Kasumi-1 (cell line): ENCODE measurements at places on chromosomes 7 and 10.
A peak's percentile ranks its signal among the peaks of the same experiment; 100 is the strongest.

GRCh38 chr7:47710201-47710935 is 128.5 kb upstream of the TNS3 start:
- no peak for DNase-seq

- DNase-seq, result no peak
Measured at GRCh38 chr10:13685885-13686284, 99.1 kb downstream of the PRPF18 start.

DNA sequence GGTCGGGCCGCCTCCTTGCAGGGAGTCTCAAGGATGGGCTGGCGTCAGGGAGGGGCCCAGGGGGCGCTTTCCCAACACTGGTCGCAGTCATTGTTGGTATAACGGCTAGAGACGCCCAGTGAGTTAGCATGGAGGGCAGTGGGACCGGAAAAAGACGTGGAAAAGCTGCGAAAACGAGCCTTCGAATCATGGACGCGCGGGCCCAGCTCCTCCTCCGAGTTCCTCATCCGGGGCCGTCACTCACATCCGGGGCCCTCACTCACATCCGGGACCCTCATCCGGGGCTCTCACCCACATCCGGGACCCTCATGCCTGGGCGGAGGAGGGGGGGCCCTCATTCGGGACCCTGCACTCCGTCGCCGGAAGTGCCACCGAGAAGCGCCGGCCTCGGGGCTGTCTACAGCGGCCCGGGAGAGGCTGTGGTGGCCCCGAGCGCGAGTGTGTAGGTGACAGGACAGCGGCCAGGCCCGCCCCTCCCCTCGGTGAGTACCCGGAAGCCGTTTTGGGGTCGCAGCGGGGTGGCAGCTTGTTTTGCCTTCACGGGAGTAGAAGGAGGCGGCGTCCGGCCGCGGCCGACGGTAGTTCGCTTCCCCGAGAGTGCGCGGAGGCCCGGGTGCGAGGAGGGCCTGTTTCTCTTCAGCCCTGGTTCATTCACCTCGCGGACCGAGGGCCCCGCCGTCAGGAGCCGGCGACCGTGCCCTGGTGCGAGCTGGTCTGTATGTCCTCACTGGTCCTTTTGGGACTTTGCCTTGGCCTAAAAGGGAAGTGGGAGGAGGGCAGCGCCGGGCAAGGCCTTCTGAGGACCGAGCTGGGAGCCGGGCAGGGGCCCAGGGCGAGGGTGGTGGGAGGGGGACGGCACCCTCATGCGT is at the start of gene ZNF655:
Gene ZNF655, plus strand, starts transcription at position 337 of the 869 bp plus-strand sequence. CDS start 1,918 bp downstream, outside the sequence.
- DNase-seq, result peak; percentile 85

- DNase-seq, result no peak
Measured at GRCh38 chr7:129792721-129793120, 160.0 kb downstream of the UBE2H start.

DNA sequence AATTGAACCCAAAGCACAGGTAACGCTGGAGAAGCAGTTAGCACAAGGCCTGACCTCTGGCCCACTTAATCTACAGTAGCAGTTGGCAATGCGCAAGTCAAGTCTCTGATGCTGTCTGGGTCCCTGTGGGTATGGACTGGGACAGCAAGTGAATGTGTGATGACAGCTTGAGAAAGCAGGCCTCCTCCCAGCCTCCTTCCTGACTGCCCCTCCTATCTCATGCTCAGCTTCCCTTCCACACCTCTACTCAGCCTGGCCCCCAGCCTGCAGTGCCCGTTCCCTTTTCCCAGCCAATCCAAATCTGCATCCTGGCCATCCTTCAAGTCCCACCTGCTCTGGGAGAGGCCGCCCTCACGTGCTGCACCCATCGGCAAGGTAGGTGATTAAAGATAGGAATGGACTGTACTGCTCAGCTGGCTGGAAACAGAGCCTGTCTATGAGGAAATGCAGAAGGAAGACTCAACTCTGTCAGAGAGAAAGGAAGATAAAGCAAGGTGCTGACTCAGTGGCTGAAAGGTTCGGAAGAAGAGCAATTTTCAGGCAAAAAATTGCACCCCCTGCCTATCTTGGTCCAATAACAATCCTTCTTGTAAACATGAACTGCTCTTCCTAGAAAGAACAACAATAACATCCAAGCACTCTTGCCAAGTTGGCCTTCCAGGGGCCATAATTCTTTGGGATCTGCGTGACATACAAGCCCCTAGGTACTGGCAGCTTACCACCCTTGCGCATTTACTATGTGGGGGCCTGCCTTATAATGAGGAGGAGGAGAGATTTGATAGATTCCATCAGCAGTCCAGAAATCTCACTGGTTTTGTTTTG is 16.6 kb upstream of the FGFR2 start:
- DNase-seq, result no peak

DNA sequence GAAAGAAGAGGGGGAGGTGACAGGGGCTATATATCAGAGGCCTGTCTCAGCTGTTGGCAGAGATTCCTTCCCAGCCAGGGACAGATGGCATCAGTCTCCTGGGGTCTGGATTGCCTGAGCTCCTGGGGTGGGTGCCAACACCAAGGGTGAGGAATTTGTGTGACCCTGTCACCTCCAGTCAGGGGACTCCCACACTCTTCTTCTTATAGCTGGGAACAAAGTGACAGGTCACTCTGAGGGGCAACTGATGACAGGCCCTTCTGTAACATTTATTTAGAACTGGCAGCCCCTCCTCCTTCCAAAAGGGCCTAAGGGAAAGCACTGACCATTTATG is 53.7 kb upstream of the DUSP5 start:
- no peak for DNase-seq
